ENCODE measurements at places on chromosomes 2 and 18. TPM values are rescaled to one million over a fixed set of nuclear protein-coding genes. Genes with fewer than 3 reads are reported as not detected.

DNA sequence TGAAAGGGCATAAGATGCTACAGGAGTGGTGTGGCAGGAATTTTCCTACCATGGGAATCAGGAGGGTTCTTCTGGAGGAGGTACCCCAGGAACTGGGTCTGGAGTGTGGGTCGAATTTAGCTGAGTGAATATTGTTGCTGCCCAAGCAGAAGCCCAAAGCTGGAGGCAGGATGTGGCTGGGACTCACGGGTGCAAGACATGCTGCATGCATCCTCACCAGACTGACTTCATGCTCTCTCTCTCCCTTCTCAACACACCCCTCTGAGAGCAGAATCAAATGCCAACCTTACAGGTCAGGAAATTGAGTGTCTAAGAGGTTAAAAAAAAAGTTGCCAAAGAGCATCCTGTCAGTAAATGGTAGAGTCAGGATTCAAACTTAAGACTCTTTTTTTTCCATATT is 78.8 kb upstream of the TTC39C start:
- no peak for DNase-seq

Gene SH3RF3
- polyA plus RNA-seq = 0.11 TPM

DNA sequence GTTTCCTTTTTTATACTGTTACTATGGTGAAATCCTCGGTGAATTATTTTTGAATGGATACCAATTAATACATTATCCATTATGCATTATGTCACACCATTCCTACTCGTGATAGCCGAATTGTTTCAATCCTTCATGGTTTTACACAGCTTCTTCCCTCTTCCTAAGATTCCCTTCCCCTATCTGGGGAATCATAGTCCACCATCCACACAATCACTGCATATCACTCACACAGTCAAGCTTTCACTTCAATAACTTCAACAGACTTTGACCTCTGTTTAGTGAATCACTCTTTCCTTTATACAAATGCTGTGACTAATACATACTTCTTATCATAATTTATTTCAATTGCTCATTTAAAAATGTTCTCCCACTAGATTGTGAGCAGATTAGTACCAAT is 1108.1 kb upstream of the LRRTM1 start:
- no peak for DNase-seq

DNA sequence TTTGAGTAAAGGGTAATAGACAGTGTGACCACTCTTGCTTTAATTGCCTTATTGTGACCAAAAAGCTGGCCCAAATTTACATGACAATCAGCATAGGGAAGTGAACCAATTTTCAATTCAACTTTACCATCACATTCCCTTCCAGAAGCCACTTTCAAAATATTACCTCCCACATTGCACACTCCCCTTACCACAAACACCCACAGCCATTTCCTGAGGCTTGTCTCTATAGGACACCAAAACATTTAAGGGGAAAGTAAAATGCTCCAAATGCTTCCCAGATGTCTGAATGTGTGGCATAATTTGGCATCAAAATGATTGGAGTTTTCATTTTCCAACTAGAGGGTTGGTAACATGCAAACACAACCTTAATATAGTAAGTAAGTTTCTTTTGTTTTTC is 616.1 kb downstream of the SLC4A3 start:
- DNase-seq = no peak

GRCh38 chr2:218834685-218835084 is 3.1 kb upstream of the PRKAG3 start:
- no peak for DNase-seq

DNA sequence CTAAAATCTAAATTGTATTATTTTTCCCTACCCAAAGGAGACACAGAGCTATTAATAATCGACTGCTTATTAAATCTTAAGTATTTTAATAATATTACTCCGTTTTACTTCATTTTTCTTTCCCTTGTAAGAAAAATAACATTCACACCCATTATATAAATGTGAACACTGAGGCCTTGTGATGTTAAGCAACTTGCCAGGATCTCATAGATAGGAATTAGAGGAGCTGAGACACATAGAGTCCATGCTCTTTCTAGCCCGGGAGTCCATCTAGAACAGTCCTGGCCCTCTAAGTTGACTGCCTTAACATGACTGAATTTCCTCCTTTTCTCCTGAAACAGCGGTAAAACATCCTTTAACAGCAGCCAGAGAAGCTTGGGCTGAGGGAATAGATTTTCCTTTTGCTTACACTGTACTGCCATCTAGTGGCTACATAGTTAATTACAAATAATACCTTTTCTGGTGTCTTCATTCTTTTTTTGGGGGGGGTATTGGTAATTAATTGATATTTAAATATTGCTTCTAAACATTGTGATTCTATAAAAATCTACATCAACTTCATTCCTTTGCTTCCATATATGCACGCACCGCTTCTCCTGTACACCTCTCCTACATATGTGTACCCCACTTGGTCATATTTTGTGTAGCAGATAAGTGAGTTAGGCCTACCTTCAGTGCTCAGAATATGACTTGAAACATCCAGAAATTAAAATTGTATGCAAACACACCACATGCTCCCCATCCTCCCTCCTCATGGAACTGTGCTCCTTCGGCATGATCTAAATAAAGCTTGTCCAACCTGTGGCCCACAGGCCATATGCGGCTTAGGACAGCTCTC is 125.8 kb upstream of the HNMT start:
- DNase-seq = no peak

GRCh38 chr2:19362094-19362754 is 3.8 kb upstream of the OSR1 start:
- no peak for DNase-seq

Data from H1 (cell line).